NCI-H1105 treated with DMSO at 0.1 percent for 48 hours (cell line): ENCODE measurements at places on chromosomes 12 and 14.

- DNase-seq, result no peak
Observed at GRCh38 chr12:1428671-1429070, 165.7 kb downstream of the FBXL14 start.

DNA sequence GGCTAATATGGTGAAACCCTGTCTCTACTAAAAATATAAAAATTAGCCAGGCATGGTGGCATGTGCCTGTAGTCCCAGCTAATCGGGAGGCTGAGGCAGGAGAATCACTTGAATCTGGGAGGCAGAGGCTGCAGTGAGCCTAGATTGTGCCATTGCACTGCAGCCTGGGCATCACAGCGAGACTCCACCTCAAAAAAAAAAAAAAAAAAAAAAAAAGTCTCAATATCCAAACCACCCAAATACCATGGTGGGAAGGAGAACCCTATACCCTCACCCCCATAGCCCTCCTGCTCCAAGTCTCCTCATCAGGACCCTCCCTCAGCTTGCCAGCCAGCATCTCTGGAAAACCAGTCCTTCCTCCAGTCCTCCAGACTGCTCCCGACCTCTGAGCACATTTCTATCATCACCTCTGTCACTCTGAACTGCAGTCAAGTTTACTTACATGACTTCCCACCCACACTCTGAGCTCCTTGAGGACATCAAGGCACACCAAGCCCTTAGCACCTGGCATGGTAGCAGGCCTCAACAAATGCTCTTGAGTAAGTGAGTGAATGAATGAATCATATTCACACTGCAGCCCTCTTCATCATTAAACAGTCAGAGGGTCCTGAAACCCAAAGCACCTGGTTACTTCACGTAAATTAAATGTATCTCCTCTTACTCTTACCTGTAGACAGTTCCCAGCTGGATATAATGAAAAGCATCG, 35.2 kb downstream of the NT5DC3 start:
- no peak for DNase-seq

DNA sequence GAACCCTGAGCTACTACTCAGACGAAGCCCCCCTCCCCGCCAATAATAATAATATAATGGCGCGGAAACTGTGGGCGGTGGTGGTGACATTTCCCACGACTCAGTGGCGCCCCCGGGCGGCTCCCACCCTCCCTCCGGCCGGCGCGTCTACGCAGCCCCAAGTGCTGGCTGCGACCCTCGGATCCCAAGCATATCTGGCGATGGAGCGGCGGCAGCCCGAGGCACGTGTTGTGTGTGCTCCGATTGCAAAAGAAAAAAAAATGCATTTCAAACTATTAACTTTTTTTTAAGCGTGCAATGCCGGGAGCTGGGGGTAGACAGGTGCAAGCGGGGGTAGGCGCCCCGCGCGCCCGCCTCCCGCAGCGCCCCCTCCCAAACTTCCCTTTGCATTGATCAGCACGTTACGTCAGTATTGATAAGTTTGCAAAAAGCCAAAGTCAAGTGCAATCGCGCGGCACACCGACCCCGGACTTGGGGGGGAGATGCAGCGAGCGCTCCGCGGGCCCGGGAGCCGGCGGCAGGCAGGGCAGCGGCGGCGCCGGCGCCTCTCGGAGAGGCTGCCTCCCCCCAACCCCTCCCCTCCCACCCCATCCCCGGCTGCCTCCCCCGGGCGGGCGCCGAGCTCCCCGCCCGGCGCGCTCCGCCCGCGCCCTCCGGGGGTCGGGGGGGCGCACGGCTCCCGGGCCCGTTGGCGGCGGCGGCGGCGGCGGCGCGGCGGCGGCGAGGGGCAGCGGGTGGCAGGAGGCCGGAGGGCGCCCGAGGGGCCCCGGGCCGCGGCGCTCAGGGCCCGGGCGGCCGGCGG, 113.1 kb upstream of the MYL2 start:
- peak; percentile 62 for DNase-seq

DNA sequence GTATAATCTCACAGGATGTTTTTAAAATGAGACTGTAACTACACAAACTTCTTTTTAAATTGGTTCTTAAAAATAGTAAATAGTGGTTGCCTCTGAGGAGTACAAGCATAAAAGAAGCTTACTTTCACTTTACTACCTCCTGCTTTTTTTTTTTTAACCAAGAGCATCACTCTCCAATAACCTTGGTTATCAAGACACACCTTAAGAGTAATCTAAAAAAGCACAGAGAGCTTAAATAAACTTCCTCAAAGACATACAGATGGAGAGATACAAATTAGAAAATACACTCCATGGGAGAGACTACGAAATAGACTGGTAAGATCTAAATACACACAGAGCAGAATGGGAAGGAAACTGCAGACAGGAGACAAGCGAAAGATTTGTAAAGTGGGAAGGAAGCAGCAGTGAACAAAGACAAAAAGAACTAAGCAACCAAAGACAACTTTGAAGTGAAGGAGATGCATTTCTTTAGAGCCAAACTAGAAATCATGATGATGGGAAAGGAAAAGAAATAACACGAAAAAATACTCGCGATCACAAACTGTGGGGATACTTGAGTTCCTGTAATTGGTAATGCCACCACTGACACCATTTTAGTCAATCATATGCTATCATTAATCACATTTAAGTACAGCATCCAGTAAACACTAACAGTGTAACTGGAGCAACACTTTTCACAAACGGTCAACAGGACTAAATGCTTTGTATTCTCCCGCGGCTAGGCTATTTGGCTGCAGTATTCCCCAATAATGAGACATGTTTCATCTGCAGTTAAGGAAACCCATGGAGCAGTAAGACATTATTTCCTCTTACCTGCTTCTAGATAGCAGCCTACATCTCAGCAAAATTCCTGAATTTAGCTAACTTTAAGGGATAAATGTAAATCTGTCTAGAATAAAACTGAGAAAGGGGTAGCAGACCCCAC, 8.2 kb downstream of the SINHCAF start:
- DNase-seq, result no peak

- no peak for DNase-seq
Observed at GRCh38 chr14:104384776-104385071, 194.8 kb upstream of the C14orf180 start.

GRCh38 chr12:120199595-120200306, 1.2 kb downstream of the RPLP0 start:
- no peak for DNase-seq

DNA sequence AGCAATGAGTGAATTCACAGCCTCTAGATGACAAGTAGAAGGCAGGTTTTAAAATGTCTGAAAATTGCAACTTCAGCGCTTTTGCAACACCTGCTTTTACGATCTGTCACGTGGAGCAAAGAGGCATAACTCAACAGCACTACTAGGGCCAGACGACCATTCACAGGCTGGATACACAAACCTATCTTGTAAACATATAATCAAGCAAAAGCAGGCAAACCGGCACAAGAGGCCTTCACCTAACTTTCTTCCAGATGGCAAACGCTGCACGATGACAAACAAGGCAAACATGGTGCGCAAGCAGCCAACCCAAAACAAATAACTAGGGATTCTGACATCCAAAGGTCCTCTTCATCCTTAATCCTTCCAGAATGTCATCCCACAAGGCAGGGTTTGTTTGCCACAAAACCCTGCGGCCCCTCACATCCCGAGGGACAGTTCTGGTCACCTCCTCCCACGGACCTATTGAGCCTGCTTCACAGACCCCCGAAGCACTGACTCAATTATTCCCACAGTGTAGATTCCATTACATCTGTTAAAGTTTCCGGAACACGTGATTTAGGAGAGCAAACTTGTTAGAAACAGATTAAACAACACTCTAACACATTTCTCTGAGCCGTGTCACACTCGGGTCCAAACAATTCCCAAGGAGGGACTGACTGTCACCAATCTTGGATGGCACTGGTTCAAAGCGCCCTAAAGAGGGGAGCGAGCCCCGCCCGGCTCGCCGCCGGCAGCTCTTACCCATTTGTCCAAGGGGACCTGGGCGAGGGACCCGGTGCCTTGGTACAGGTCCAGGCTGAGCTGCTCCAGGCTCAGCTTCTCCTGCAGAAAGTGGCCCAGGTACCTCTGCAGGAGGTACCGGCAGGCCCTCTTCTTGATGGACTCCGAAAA, 823 bp downstream of the ATG2B start:
- DNase-seq, result peak; percentile 81

- peak; percentile 98 for DNase-seq
Observed at GRCh38 chr14:89349171-89350008, 67.6 kb downstream of the FOXN3 start.

- no peak for DNase-seq
Observed at GRCh38 chr14:76844223-76844622, 18.0 kb downstream of the LRRC74A start.

- no peak for DNase-seq
Observed at GRCh38 chr14:54420478-54421142, 20.6 kb downstream of the CNIH1 start.

DNA sequence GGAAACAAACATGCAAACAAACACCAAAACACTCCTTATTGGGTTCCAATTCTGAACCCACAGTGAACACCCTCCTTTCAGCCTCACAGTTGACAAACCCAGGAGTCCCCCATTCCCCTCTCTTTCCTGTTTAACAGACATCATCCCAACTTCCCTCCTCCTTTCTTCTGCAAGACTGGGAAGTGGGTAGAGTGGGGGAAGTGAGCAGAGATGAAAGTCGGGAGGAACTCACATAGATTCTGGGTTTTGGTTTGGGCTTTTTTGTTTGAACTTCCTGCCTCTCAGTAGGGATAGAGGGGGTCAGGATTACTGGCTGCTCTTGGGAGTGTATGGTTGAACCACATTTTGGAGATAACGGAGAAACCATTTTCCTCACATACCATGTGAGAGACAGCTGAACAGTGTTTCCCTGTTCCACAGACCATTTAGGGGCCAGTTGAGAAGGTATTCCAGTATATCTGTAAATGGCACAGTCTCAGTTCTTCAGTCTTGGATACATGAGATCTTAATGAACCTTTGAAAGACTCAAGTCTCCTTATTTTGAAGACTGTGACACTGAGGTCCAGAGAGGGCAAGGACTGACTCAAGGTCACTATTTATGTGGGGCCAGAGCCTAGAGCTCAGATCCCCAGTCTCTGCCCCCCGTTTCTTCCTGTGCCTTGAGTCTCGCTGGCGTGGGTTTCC, 3.9 kb upstream of the GPR84 start:
- no peak for DNase-seq

- no peak for DNase-seq
Observed at GRCh38 chr12:76299536-76300296, 48.5 kb downstream of the BBS10 start.

GRCh38 chr12:119710965-119711551, 43.1 kb downstream of the PRKAB1 start:
- DNase-seq, result no peak

GRCh38 chr12:48420039-48420775, 52.2 kb upstream of the ANP32D start:
- no peak for DNase-seq

DNA sequence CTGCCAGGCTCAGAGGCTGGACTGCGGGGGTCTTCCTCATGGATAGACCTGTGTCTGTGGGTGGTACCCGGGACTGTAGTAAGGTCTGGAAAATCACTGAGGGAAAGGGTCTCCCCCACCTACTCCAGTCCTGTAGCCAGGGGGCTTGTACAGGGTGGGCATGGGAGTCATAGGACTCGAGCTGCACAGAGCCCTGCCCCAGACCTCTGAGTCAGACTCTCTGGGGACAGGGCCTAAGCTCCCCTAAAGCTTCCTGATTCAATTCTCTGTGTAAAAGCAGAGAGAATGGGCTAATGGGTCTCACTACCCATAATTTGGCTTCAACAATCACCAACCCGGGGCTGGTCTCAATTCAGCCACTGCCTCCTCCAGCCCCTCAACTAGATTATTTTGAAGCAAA, 27.0 kb downstream of the LRTM2 start:
- DNase-seq, result no peak

DNA sequence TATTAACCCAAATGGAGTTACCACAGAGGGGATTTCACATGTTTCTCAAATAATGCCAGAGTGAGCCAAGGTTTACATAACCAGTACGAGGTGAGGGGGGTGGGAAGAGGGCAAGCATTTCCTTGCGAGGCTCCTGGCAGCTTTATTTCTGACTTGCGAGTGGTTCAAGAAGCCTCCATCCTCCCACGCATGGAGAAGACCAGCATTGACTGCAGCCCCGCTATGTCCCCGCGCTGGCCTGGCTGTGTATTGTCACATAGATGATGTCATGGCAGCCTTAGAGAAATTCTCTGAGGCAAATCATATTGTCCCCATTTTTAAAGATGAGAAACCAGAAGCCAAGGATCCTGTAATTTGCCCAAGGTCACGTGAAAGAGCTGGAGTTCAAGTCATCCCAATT, 188.2 kb downstream of the CACNA1C start:
- DNase-seq, result no peak

DNA sequence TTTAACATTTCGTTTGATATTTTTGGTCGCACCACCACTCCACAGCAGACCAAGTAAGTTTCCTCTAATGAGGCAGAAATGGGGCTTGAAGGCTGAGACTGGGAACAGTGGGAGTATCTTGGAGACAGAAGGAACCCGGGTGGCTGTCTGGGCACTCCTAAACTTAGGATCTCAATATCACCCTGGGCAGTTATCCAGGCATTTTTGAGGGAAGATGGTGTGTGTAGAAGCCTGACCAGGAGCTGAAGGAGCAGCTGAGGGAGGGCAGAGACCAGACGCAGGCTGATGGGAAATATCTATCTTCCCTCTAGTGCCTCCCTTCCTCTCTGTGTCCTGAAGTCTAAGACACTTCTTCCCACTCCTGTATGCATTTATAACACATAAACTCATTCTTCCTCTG, 10.7 kb downstream of the MARS1 start:
- no peak for DNase-seq

- peak; percentile 98 for DNase-seq
Observed at GRCh38 chr12:109291521-109292341, 17.4 kb downstream of the FOXN4 start.

DNA sequence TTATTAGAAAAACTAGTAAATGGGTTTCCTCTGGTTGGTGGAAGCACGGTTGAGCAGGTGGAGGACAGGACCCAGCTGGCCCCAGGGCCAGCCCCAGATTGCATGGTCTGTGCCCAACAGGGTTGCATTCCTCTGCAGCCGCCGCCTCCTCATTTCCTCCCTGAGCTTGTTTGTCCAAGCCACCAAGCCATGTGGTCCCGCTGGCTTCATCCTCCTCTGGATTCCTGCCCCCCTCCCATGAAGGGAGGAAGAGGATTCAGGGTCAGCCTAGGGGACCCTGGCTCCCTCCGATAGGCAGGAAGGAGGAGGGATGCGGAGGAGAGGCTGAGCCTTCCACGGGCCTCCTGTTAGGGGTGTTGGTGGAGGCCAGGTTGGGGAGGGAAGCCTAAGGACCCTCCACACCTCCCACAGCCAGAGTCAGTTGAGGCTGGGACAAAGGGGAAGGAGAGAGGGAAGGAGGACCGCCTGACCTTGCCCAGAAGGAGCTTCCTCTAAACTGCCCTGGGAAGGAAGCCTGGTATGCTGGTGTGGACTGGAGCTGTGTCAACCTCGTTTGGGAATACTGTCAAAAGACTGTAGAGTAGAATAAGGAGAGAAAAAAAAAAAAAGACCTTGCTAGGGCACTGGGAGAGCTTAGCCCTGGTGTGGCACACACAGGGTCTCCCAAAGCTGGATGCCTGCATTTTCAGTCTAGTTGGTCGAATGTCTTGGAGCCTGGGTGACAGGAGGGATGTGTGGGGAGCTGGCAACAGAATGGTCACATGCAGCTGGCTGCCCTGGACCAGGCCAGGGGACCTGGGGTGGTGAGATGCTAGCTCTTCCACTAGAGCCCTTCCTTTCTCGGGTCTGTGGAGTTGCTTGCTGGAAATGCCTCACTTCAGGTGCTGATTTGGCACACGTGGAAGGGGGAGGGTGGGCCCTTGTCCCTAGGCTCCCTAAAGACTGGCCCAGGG, 42.4 kb downstream of the PLEKHG3 start:
- DNase-seq, result no peak
